ENCODE measurements at places on chromosomes 11 and 22. TPM values are rescaled to one million over a fixed set of nuclear protein-coding genes. Genes with fewer than 3 reads are reported as not detected.

GRCh38 chr22:29720811-29721323, 1.1 kb downstream of the CABP7 start:
- DNase-seq = no peak

Gene ACTN3
- polyA plus RNA-seq = 0.05 TPM

GRCh38 chr11:73227571-73228211, 9.6 kb downstream of the P2RY2 start:
- DNase-seq = no peak

GRCh38 chr11:110251836-110252235, 44.6 kb downstream of the RDX start:
- DNase-seq = no peak
